Bladder microvascular endothelial cell (primary cell): ENCODE measurements at places on chromosomes 7 and 10. TPM values are rescaled to one million over a fixed set of nuclear protein-coding genes. Genes with fewer than 3 reads are reported as not detected.

SLC39A12 gene
- not detected in 2 replicates for total RNA-seq

EPHA1 gene
- total RNA-seq: not detected in 2 replicates

SFRP5 gene
- total RNA-seq: not detected in 2 replicates

C10orf67 gene
- total RNA-seq: not detected in 2 replicates

DDX56 gene
- 42.6 and 55.2 TPM in 2 replicates for total RNA-seq

C10orf105 gene
- total RNA-seq: not detected in 2 replicates

STK31 gene
- 0.13 TPM in 1 of 2 replicates, not detected in the other for total RNA-seq

ITPRID1 gene
- total RNA-seq: not detected in 2 replicates
